ENCODE measurements at places on chromosomes 5 and 9.
A peak's percentile ranks its signal among the peaks of the same experiment; 100 is the strongest.

- no peak for DNase-seq
These were observed 166.1 kb upstream of the ADRA1B start for GRCh38 chr5:159750226-159750625.

GRCh38 chr5:135329066-135329912, 69.7 kb downstream of the MACROH2A1 start:
- no peak for DNase-seq

DNA sequence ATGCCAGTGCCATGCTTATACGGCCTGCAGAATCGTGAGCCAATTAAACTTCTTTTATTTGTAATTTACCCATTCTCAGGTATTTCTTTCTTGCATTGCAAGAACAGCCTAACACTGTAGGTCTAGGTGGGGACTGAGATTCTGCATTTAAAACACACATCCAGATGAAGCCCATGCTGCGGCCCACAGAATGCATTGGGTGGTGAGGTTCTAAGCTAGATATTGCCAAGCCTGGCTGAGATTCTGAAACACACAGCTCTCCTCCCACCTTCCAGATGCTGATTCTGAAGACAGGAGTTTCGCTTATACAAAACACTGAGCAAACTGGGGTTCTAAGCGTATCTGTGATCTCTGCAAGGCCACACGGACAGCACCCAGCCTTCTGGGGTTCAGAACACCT, 75.1 kb downstream of the DAPK1 start:
- no peak for DNase-seq

- DNase-seq = no peak
These were observed 67.5 kb downstream of the RXRA start for GRCh38 chr9:134393582-134394280.

GRCh38 chr5:95261437-95262175, 23.3 kb downstream of the MCTP1 start:
- no peak for DNase-seq

GRCh38 chr9:133009906-133010582, 20.8 kb upstream of the GTF3C5 start:
- DNase-seq = no peak

DNA sequence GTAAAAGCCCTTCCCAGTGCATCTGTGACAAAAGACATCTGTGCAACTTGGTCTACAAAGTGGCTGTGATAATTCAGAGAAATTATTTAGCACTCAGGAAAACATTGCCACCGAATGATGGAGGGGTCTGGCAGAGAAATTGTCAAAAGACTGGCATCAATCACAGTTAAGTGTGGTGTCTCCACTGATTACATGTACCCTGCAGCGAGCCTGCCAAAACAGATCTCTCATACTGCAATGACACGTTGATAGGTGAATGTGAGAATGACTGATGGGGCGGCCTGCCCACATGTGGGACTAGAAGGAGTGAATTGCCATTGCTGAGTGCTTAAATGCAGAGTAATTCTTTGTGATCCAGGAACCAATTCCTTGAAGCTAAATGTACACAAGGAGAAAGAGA, 136.4 kb upstream of the PCSK5 start:
- no peak for DNase-seq

- no peak for DNase-seq
These were observed 30.0 kb downstream of the STRBP start for GRCh38 chr9:123238365-123238764.

GRCh38 chr5:139647506-139648204, 494 bp upstream of the CXXC5 start:
- DNase-seq = peak; percentile 6

DNA sequence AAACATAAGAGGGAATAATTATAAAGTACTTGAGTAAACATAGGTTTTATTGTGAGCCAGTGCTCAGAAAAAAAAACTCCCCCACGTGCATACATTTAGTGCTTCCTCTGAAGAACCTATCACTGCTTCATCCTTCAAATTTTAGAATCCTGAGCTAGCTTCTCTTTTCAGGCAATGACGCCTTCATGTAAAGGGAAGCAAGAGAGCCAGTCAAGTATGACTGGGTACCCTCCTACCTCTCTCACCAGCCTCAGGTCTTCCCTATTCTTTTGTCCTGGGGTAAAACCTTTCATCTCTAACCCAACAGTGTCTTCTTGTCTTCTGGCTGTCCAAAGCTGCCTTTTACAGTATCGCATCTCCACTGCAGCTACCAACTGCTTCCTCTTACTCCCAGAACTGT, 32.0 kb downstream of the PLPP1 start:
- no peak for DNase-seq

DNA sequence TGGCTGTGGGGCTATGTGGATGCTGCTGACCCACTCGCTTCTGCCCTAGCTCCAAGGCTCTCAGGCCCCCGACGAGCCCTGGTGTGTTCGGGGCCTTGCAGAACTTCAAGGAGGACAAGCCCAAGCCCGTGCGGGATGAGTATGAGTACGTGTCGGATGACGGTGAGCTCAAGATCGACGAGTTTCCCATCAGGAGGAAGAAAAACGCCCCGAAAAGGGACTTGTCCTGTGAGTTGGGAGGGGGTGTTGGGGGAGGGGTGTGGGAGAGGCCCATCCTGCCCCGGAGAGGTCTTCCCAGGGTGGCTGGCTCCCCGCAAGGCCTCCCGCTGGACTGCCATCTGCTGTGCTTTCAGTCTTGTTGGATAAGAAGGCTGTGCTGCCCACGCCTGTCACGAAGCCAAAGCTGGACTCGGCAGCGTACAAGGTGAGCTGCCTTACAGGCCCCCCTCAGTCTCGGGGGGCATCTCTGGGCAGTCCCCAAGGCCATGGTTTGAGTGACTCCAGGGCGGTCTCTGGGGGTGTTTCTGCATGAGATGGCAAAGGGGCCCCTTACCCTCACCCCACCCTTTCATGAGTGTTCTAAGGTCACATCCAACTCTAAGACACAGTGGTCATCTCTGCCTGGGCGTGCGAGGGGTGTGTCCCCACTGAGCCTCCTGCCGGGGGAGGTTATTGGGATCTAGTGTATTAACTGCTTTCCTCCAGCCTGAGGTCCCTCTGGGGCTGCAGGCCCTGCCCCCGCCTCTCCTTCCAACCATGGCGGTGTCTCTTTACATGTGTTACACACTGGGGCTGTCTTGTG, 89.5 kb downstream of the PHF2 start:
- DNase-seq = peak; percentile 12

GRCh38 chr5:66617991-66618768, 22.0 kb downstream of the MAST4 start:
- DNase-seq = no peak
